ENCODE measurements at places on chromosomes 16 and 17.

- peak; percentile 72 for DNase-seq
These were observed 112.4 kb downstream of the SPECC1 start for GRCh38 chr17:20121359-20122253.

DNA sequence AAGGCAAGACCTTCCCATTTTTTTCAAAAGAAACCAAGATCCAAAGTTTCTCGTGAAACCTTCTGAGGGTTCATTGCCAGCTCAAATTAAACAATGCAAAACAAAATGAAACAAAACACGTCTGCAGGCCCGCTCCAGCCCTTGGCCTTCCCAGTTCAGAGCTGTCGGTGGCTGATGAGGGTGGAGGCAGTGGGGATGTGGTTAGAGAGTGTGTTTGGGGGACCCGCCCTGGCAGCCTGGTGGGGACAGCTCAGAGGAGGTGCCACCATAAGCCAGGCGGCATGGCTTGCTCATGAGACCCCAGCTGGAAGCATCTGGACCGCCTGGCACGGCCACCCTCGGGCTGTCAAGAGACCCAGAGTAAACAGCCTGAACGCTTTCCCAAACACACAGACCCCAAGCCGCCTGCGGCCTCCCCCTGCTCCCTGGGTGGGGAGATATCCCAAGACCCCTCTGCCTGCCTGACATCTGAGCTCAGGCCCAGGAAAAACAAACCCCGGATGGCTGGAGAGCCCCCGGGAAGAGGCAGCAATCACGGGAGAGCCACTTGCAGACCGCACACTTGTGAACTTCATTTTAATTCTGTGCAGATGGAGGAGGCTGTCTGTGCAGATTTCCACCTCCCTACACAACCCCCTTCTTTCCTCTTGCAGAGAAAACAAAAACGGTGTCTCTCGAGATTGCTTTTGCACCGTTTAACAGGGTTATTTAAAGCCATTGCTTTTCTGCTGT is 35.4 kb upstream of the LITAF start:
- DNase-seq, result no peak

GRCh38 chr16:87126403-87127025 is 190.7 kb downstream of the C16orf95 start:
- DNase-seq, result no peak

DNA sequence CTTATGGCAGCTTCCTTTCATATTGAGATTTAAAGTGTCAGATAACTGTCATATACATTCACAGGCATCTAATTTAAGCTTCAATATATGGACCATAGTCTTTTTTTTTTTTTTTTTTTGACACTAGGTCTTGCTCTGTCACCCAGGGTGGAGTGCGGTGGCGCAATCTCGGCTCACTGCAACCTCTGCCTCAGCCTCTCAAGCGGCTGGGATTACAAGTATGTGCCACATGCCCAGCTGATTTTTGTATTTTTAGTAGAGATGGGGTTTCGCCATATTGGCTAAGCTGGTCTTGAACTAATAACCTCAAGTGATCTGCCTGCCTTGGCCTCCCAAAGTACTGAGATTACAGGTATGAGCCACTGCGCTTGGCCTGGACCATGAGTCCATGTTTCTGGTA is 13.6 kb downstream of the CEP95 start:
- DNase-seq, result no peak

- DNase-seq, result no peak
These were observed 351.1 kb downstream of the KCNJ2 start for GRCh38 chr17:70520447-70520846.

- DNase-seq, result peak; percentile 71
These were observed 76.8 kb downstream of the TUBD1 start for GRCh38 chr17:59815965-59816364.

DNA sequence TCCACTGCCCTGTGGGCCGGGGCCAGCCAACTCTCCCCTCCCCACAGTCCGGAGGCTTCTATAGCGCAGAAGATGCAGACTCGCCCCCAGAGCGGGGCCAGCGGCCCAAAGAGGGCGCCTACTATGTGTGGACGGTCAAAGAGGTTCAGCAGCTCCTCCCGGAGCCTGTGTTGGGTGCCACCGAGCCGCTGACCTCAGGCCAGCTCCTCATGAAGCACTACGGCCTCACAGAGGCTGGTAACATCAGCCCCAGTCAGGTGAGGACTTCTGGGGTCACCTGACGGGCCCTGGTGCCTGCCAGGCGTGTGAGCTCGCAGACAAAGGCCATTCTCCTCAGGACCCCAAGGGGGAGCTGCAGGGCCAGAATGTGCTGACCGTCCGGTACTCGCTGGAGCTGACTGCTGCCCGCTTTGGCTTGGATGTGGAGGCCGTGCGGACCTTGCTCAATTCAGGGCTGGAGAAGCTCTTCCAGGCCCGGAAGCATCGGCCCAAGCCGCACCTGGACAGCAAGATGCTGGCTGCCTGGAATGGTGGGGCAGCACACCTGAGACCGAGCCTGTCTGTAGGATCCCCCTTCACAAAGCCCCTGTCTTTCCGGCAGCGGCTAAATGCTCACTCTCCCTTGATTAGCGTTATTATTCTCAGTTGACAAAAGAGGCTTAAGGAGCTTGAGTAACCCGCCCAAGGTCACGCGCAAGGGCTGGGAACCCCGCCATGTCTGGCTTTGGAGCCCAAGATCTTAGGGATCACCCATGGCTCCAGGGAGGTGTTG is 3.9 kb downstream of the SPATA20 start:
- DNase-seq, result peak; percentile 95

GRCh38 chr17:82060001-82060380 is 5.6 kb downstream of the DUS1L start:
- DNase-seq, result no peak

Measured in choroid plexus epithelial cell (primary cell).